ENCODE measurements at places on chromosomes 12 and 14.

DNA sequence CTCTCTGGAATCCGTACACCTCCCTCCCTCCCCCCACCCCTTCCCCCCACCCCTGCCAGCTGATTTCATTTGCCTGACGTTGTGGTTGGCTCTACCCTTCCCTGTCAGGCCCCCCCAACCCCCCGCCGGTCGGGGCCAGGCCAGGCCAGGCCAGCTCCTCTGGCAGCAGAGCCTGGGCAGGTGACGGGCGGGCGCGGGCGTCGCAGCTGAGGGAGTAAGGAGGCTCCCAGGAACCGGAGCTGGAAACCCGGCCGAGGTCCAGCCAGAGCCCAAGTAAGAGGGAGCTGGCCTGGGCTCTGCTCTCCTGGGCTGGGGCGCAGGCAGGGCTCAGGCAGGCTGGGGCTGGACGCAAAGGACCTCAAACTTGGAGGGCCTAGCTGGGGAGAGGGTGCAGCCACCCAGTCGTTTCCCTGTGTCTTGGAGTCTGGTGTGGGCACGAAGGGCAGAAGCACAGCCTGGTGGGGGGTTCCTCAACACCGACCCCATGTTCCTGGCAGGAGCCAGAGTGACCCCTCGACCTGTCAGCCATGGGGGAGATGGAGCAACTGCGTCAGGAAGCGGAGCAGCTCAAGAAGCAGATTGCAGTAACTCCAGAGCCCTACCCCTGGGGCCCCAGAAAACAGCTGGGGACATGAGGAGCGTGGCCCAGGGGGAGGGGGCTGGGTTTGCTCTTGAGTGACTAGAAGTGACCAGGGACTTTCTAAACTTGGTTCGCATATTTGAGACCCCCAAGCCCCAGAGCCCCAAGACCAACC is at the start of gene GNB3:
GNB3 (plus strand) TSS at position 165 of the 755 bp plus-strand sequence; CDS start at position 528, 363 bp downstream.
- no peak for DNase-seq

- DNase-seq, result no peak
Observed at GRCh38 chr12:75888874-75889613, 142.5 kb downstream of the PHLDA1 start.

- no peak for DNase-seq
Observed at GRCh38 chr14:67584978-67585377, 15.1 kb downstream of the PIGH start.

- no peak for DNase-seq
Observed at GRCh38 chr12:53798575-53798974, 46.8 kb upstream of the CISTR start.

- no peak for DNase-seq
Observed at GRCh38 chr12:63913929-63914328, 69.4 kb downstream of the SRGAP1 start.

DNA sequence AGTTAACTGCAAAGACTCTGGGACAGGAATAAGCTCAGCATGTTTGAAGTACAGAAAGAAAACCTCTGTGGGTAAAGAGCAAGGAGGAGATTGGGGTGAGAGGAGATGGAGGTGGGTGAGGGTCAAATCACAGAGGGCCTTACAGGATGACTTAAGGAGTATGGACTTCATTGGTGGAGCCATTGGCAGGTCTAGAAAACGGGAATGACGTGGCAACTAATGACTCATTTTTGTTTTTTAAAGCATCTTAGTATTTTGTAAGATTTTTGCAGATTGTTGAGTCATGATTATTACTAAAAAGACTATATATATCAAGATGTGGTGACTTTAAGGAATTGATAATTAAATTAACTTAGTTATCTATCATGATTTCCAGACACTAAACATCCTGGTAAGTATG is 18.5 kb downstream of the UTP20 start:
- DNase-seq, result no peak

DNA sequence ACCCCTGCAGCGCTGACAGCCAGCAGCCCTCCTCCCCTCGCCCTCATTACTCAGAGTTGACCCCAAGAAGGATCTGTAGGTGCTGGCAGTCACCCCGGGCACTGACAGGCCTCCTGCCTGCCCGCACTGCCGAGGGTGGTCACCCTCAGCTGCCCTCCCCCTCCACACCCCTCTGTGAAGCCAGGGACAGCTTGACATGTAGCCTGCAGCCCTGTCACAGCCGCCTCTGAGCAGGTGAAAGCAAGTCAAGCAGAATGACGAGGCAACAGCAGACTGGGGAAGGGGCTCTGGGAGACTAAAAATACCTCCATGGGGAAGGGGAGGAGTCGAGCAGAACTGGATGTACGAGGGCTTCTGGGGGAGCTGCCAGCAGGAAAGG is 178.1 kb downstream of the DPF3 start:
- no peak for DNase-seq

DNA sequence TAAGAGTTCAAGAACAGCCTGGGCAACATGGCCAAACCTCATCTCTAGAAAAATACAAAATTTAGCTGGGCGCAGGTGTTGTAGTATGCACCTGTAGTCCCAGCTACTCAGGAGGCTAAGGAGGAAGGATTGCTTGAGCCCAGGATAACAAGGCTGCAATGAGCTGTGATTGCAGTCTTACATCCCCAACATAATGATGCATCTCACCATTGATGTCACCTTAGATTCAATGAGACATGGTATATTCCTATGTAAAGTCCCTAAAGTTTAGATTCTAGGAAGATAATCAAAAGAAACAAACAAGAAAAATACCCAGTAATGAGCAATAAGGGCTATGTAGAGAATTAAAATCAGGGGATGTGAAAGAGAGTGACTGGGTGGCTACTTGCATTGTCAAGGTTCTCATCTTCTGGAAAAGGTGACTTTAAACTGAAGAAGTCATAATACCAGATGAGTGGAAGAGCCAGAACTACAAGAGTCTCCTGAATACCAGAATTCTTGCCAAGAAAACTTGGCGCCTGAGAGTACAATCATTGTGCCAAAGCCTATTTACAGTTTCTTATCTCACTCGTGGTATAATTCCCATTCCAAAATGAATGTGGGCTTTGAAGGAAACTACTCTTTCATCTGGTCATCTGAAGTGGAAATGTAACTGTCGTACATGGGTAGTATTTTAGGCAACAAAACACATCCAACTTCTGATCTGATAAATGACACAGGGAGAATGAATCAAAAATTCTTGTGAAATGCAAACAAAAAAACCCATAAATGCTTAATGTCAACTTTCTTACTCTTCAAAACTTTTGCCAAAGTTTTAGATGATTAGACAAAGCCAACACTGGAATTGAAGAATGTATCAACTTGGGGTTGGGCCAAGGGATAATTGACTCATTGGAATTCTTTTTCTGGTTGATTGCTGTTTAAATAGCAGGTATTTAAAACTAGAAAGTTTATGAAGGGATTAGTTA is 81.1 kb upstream of the ST8SIA1 start:
- DNase-seq, result no peak

GRCh38 chr12:30824311-30824710 is 69.6 kb upstream of the CAPRIN2 start:
- no peak for DNase-seq

DNA sequence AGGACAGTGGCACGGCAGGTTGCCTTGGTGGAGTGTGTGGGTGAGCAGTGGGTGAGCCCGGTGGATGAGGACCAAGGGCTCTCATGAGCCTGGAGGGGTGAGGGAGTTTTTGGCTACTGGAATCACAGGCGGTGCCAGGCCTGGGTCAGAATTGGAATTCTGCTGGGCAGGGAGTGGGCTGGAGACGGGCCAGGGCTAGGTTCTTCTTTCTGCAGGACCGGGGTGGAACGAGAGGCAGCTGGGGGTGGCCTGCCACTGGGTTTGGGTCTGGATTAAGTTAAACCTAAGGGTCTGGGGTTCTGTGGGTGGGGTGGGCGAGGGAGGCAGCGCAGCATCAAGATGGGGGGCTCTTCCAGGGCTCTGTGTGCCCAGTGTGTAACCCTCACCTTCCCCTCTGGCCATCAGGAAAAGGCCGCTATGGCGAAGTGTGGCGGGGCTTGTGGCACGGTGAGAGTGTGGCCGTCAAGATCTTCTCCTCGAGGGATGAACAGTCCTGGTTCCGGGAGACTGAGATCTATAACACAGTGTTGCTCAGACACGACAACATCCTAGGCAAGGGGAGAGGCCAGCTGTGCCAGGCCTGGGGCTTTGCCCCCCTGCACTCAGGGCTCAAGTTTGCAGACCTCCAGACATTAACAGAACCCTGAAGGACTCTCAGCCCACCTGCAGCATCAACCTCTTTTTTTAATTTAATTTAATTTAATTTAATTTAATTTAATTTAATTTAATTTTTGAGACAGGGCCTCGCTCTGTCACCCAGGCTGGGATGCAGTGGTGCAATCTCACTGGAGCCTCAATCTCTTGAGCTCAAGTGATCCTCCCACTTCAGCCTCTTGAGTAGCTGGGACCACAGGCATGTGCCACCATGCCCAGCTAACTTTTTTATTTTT is 7.0 kb downstream of the ACVRL1 start:
- no peak for DNase-seq

DNA sequence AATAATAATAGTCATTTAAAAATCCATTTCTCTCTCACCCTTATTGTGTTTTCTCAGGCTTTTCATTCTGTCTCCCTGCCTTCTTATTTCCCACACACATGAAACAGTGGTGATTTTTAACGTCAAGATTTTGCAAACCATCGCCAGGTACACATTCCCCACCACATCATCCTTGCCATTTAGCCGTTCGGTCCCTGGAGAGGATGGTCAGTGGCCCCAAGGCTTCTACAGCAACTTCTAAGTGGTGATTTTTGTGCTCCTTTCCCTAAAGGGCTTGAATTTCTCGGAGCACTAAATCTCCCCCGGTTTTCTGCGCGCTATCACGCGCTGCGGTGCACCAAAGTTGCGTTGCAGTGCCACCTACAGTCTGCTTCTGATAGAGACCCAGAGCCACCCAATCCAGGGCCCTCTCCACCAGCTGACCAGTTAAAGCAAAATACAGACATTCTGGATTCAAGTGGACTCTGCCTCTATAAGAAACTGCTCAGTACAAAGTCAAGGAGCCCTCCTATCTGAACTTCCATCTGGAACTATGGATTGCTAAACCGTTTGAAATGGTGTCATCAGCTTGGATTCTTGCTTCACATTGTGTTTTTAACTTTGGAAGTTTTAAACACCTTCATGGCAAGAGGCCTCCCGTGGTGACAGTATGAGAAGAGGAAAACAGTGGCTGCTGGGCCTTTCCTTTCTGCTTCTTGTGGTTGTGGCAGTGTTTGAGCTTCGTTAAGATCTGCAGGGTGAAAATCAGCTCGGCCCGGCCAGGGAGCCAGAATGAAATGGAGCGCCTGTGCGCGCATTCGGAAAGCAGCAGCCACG is 234.0 kb downstream of the SPTSSA start:
- DNase-seq, result peak; percentile 7

DNA sequence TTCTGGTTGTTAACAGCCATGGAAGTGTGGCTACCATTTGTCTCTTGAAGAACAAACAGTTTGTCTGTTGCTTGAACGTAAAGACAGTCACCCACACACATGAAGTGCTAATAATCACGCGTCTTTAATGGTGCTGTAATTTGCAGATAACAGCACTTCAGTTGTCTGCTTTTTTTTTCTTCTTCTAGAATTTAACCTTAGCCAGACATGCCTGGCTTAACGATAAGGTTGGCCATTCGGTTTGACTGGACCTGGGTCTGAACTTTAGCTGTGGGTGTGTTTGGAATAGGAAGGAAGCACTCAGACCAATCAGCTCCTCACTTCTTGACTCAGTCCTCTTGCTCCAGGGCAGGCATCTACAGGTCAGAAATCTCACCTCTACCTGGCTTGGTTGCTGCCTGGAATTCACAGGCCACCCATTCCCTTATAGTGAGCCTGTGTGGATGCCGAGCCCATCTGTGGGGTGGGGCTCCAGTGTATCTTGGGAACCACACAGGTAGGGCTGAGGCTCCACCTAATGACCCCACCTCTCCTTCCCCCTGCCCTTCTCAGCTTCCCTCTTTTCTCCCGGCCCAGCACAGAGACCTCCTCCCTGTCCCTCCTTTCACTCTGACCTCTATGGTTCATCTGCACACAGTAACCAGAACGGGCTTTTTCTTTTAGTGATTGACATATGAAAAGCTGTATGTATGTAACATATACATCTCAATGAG is 246.4 kb upstream of the PWP1 start:
- DNase-seq, result no peak

DNA sequence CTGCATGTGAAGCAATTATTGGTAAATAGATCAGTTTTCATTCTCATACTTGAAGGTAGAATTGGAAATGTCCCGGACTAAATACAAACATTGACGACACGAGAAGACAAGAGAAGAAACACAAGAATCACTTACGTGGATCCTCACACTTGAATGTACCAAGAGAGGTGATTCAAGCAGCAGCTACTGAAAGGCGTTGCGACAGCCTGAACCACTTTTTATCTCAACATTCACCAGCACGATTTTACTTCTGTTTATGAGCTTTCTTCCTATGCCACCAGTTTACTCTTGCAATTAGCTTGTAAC is 3.6 kb upstream of the FZD10 start:
- DNase-seq, result no peak

DNA sequence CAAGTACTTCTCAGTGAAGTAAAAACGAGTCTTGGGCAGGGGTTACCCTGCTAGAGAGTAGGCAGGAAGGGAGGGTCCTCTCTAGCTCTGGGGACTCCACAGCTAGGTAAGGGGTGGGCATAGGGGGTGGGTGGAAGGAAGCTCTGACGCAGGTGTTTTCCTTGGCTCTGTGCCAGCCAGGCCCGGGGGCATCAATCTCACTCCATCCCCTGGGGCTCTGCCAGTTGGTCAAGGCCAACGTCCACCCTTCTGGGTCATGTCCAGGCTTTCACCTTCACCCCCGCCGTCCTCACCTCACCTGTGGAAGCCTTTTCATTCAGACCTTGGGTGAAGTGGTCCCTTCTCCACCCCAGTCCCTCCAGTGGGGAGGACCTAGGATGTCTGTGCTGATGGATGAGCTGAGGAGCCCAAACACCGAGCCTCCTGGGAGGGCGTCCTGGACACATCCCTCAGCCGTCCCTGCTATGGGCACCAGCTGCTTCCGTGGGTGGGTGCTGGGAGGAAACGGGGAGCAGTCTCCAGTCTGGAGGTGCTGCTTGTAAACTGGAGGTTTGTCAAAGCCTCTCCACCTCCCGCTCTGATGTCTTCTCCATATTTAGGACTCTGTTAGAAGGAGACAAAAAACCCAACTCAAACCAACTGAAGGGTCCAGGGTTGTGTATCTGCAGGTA is 71.5 kb upstream of the SFSWAP start:
- no peak for DNase-seq

DNA sequence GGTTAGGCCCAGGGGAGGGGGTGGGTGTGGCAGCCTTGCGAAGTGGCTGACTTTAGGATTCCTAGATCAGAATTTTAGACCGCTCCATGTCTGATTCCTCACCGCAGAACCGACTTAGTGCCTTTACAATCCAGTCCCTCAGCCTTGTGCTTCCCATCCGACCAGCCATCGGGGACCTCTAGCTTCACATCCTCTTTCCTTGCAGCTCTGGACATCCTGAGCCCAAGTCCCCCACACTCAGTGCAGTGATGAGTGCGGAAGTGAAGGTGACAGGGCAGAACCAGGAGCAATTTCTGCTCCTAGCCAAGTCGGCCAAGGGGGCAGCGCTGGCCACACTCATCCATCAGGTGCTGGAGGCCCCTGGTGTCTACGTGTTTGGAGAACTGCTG is 557 bp downstream of the COPS7A start:
- no peak for DNase-seq
